Left ventricle myocardium superior (tissue), 1 donor: ENCODE measurements at places on chromosomes 2 and 18. TPM values are rescaled to one million over a fixed set of nuclear protein-coding genes. Genes with fewer than 3 reads are reported as not detected.
A peak's percentile ranks its signal among the peaks of the same experiment; 100 is the strongest.

DNA sequence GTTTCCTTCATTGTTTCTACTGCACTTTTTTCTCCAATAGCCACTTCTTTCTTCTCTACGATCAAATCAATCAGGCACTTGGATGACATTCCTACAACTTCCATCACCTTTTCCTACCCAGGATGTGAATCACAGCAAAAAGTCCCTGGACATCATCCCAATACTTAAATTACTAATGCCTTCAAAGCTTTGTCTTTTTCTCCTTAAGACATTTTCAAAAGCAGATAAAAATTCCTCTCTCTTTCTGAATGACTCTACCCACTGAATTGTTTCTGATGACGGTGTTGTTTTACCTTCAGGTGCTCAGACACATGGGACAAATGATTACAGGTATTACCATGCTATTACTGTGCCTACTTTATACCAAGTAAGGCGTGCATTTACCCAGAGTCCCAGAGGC is 500.9 kb downstream of the FBXO15 start:
- no peak for DNase-seq

- DNase-seq = no peak
These were observed at the start of gene ANKRD30B for GRCh38 chr18:14747513-14748474. TSS of gene ANKRD30B (plus strand) at chr18:14748172. CDS start at chr18:14748420, 248 bp downstream.

Gene CNRIP1
- total RNA-seq = 11.1 TPM

Gene ITGA4
- total RNA-seq = 1.5 TPM

- no peak for DNase-seq
These were observed 63.7 kb downstream of the COPS8 start for GRCh38 chr2:237149425-237149824.

DNA sequence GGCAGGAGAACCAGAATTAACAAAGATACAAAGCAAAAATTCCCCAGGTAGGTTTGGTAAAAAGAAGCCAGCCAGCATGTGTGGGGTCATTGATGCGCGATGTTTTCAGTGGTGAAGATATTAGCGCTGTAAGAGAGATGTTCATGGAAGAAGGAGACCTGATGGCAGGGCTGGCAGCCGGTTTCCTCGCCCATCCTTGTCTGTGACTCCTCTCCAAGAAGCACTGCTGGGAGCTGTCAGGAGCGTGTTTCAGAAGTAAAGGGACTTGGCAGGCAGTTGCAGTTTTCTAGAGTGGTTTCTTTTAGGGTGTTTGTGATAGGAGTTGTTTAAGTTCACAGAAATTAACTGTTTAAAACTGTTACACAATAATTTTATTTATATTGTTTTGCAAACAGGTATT is 24.6 kb downstream of the TAF1B start:
- DNase-seq = no peak

GRCh38 chr2:189013671-189014448 is 39.7 kb downstream of the COL3A1 start:
- DNase-seq = no peak

DNA sequence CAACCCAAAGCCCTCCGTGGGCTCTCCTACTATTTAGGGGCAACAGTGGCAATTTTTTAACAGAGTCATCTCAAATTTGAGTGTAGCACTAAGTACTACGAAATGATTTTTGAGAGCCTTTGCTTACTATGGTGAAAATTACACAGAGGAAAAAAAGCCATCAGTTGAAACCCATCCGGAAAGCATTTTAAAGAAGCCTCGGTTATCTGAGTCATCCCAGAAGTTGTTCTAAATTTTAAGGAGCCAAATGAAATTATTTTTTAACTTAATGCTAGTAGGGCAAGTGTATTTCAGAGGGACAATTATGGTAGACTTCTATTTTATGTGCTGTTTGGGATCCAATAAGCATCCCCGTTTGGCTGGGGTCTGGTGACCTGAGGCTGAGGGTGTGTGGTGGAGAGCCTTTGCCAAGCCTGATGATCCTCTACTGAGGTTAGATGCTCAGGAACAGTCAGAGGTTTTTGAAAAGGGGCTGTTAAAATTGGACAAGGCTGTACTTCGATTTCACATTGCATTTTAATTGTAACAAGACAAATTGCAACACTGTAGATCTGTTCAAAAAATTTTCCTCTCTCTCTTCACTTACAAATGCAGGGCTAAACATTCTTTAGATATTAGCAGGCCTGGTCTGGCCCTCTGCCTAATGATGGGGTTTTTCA is 47.0 kb downstream of the RAPGEF4 start:
- no peak for DNase-seq

Gene MBD5
- 33.7 TPM for total RNA-seq

GRCh38 chr2:121088251-121089165 is 196.5 kb downstream of the TFCP2L1 start:
- peak; percentile 67 for DNase-seq

DNA sequence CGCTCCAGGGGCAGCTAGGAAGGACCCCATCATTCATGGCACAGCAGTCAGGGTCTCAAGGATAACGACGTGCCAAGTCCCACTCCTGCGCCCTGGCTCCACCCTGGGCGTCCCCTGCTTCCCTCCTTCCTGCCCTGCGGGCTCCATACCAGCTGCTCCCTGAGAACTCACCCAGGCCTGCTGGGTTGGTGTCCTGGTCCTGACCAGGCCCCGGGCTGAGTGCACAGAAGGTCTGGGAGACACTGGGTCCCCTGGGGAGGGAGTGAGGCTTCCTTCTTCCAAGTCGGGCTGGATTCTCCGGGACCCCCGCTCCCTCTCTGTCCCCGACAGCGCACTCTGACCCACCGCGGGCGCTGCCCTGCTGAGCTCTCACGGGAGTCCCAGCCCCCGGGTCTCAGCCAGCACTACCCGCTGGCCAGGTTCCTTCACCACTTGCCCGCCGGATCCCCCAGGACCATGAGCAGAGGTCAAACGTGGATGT is 160.2 kb downstream of the PXDN start:
- no peak for DNase-seq

Gene FEZ2
- 37.2 TPM for total RNA-seq

DNA sequence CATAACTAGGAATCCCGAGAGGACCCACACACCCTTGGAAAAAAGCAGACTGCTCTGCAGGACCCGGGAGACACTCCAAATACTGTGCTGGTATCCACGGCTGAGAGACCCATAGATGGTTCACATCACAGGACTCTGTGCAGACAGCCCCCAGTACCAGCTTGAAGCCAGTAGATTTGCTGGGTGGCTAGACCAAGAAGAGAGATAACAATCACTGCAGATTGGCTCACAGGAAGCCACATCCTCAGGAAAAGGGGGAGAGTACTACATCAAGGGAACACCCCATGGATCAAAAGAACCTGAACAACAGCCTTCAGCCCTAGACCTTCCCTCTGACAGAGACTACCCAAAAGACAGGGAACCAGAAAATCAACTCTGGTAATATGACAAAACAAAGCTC is 223.8 kb upstream of the LRATD1 start:
- DNase-seq = no peak

DNA sequence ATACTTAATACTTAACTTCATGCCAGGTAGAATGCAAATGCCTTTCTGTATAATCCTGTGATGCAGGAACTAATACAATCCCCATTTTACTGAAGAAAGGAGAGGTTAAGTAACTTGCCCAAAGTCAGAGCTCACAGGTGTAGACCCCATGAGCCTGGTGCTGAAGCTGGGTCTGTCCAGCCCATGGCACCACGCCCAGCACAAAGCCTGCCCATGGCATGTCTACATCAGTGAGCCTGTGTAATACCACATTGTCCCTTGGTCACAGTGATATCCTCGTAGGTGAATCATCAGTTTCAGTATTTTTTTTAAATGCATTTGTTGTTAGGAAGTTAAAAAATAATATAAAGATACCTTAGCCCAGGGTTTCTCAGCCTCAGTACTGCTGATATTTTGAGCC is 69.9 kb upstream of the MCFD2 start:
- peak; percentile 35 for DNase-seq

GRCh38 chr2:187991389-187991788 is 300.3 kb upstream of the GULP1 start:
- no peak for DNase-seq

GRCh38 chr2:150168595-150169236 is 318.8 kb downstream of the RND3 start:
- DNase-seq = no peak

Gene VIL1
- not detected for total RNA-seq

DNA sequence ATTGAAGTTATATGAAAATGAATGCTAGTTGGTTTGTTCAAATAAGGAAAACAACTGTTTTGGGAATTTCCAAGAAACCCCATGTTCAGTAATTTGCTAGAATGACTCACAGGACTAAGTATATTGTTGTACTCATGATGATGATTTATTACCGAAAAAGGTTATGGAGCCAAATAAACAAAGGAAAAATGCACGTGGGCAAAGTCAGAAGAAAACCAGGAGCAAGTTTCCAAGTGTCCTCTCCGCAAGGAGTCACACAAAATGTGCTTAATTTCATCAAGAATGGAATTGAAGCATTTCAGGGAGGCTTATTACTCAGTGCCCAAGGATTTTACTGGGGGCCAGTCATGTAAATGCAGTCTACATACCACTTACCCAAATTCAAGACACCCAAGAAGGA is 1652.4 kb upstream of the TMEFF2 start:
- no peak for DNase-seq

- peak; percentile 75 for DNase-seq
These were observed 87.5 kb downstream of the POLR1A start for GRCh38 chr2:86017901-86018896.

DNA sequence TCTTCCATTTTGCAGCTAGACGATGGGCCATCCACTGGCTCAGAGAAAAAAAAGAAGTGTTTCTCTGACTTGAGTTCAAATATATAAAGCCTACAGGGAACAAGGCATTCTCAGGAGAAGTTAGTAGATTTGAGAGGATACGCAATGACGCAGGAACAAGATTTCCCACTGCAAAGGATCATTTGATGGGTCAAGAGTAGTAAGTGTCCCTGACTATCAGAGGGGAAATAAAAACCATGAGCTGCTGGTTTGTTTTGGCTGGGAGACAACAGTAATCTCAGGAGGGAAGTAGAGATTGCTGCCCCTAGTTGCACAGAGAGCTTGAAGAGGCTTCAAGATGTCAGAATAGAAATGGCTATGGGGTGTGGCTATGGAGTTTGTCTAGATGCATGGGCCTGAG is 22.3 kb upstream of the MYO1B start:
- no peak for DNase-seq

- no peak for DNase-seq
These were observed 241.1 kb downstream of the BCL2 start for GRCh38 chr18:63078471-63078870.

Gene SIGLEC15
- total RNA-seq = 0.10 TPM

- DNase-seq = no peak
These were observed 7.7 kb upstream of the MXD1 start for GRCh38 chr2:69907216-69907615.

GRCh38 chr2:240782886-240783818 is 36.9 kb downstream of the KIF1A start:
- peak; percentile 28 for DNase-seq

- DNase-seq = no peak
These were observed 128.3 kb downstream of the PRPF40A start for GRCh38 chr2:152588998-152589397.

Gene MEP1B
- not detected for total RNA-seq

DNA sequence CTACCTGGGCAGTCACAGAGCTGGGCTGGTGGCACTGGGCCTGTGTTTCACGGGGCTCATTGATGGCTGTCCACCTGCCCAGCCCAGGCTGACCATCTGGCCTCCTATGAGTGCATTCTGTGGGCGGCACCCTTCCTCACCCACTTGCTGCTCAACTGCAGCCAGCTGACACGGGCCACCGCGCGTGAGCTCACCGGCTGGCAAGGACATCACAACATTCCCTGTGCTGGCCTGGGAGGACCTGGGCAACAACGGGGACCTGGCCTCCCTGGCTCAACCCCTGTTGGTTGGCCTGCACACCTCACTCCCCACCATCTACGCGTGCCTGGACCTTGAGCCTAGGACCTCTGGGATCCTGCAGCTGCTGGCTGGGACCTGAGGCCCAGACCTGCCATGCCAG is 98.2 kb upstream of the DTNA start:
- peak; percentile 52 for DNase-seq

DNA sequence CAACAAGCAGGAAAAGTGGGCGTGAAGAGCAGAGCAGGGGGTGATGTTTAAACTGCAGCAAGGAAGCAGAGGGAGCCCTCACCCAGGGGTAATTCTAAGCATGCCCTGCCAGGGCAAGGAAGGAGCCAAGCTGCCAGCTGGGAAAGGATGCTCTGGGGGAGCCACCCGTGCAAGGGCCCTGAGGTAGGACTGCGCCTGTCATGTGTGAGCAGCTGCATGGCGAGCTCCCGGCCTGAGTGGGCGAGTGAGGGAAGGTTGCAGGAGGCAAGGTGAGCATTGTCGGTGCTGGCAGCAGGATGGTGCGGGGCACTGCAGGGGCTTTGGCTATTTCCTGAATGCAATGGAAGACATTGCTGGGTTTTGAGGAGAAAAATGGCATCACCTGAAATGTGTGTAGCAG is 107.2 kb downstream of the COPS8 start:
- no peak for DNase-seq

DNA sequence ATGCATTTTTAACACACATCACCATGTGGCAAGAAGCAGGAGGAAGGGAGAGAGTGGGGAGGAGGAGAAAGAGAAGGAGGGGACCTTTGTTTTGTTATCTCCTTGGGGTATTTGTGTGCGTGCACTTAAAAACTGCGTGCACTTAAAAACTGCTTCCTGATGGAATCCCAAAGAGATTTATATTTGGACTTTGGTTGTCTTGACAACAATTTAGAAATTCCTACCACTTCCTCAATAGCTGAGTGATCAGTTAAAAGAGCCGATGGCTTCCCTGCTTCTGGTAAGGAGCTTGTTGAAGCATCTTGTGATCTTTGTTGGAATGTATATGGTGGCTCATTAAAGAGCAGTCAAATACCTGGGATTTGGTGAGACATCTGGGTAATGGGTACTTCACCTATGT is 4.5 kb downstream of the RAB31 start:
- DNase-seq = no peak

DNA sequence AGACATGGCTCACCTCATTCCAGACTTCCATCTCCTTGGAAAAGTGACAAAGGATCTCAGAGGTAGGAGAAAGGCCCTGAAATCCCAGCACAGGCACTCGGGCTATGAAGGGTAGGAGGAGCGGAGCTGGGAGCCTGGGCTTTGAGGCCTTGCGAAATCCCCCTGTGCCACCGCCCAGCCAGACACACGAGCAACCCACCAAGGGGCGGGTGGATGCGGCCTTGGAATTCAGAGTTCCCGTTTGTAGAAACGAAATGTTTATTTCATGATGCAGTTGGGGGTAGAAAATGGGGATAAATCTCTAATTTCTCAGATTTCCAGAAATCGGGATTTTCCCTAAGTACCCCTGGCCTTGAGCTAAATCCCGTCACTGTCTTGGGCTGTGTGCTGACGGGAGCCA is 177.1 kb upstream of the HDAC4 start:
- DNase-seq = no peak

Gene SH3RF3
- 7.4 TPM for total RNA-seq

DNA sequence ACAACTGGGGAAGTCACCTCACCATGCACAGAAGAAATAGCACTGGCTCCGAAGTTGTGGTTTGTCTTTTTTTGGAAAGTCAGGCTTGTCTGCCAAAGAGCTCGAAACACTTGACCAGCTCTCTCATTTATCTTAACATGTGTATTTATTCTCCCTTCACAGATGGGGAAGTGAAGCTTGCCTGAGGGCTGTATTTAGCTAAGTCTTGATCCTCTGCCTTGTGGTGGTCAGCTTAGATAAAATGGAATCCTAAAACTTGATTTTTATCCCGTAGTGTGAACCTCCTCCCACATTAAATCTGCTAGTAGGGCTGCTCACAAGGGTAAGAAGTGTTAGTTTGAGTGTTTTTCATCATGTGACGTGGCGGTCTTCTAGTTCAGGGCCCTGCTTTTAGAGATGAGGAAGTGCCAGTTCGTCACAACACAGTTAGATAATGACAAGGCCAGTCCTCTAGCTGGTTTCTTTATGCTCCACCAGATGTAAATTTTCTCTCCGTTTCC is 89.7 kb downstream of the TMEM247 start:
- DNase-seq = no peak

Gene SLC40A1
- 57.5 TPM for total RNA-seq

GRCh38 chr2:136067897-136068580 is 49.9 kb downstream of the CXCR4 start:
- DNase-seq = no peak
